Cerebellum (tissue), 4 donors: ENCODE measurements at places on chromosomes 4 and X.

- DNase-seq: peak; percentile 4
Measured at GRCh38 chr4:71487344-71487920, 148.6 kb downstream of the SLC4A4 start.

GRCh38 chr4:112361181-112361791 is 64.1 kb downstream of the ALPK1 start:
- no peak for DNase-seq

DNA sequence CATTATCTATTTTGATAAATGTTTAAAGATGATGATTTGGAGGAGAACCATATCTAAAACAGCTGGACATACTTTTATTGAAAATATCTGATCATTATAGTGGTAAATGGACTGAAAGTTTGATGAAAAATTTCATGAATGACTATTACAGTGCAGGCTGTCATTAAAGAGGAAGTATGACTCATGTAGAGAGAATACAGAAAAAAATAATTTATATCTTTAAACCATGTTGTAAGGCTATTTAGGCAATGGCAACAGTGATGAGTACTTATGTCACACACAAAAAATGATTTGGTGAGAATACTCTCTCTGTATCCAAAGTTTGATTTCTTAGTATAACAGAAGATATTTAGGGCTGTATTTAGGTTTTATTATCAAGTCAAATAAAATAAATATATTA is 3.9 kb upstream of the GLRB start:
- no peak for DNase-seq

- no peak for DNase-seq
Measured at GRCh38 chrX:44747317-44747716, 96.5 kb upstream of the DUSP21 start.

DNA sequence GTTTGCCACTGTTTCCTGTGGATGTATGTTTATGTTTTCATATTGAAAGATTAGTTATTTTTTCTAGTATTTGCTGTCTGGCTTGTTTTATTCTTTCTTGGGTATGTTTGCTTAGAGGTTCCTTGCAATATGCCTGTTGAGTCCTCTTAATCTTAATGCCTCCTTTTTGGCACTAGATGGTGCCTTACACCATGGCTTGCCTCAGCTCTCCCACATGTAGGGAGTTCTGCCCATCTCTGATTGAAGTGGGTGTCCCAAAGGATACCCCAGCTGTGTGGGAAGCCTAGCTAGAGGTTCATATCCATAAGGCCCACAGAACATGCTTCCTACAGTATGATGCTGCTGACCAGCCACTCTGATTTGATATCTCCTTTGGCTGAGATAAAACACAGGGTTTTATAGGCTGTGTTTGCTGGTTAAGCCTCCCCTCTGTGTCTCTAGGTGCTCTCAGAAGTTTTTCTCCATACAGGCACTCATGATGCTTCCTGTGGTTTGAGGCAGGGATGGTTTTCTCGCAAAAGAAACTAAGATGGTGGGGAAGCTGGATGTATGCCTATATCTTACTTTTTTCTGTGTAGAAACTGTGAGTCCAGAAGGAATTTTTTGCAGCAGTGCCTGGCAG is 162.4 kb downstream of the ASB9 start:
- no peak for DNase-seq

DNA sequence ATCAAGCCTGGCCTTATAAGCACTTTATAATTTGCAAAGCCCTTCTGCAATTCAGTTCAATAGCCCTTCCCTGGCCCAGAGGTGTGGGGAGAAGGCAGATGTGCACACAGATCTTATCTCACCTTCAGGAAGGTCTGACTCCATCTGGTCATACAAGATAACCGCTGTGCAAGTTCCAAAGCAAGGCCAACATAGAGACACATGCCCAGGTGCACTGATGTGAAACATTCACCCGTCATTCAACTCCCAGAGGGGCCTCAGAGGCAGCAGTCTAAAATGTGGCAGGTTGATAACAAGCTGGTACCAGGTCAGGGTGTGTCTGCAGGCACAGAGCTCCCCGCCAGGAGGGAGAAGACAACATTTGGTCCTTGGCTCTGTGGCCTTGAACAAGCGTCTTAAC is 10.9 kb upstream of the WFS1 start:
- no peak for DNase-seq

GRCh38 chr4:118774989-118775388 is 60.9 kb downstream of the SEC24D start:
- DNase-seq: no peak

- no peak for DNase-seq
Measured at GRCh38 chr4:124526331-124526730, 186.2 kb downstream of the ANKRD50 start.

DNA sequence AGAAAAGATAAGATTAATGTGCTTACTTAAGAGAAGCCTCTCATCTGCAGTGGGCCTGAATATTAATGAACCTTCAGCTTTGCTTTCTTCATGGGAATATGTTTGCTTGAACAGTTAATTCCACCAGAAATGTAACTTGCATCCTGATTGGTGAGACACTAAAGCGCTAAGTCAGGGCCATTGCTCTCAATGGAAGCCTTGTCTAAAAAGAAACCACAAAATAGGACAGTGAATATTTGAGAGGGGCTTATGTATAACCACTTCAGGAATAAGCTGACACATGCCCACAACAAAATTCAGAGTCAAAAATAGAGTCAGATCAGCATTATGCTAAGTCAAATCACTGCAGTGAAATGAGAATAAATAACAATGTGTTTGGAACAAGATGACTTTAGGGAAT is 1125.8 kb downstream of the STIM2 start:
- no peak for DNase-seq

DNA sequence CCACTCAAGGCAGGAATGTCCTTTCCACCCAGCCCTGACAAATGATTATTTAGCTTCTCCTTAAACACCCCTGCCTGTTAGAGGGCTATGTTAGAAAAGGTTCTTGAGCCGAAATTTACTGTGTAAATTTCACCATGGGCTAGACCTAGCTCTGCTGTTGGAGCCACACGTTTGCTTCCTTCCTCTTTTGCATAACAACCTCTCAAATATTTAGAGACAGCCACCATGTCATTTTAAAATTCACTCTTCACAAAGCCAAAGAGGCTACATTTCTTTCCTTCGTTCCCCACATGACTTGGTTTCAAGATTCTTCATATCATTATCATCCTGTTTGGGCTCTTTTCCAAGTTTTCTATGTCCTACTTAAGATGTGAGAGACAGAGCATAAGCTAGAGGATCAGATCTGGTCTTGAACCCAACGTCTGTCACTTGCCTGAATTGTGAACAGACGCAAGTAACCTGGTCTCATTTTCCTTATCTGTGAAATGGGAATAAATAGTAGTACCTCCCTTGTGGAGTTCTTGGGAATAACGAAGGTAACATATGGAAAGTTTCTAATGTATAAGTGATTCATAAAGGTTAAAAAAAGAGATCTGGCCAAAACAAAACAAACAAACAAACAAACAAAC is 6.7 kb downstream of the DOCK11 start:
- DNase-seq: no peak

GRCh38 chr4:104732766-104733165 is 238.1 kb upstream of the CXXC4 start:
- DNase-seq: no peak

- no peak for DNase-seq
Measured at GRCh38 chrX:41952102-41952501, 28.7 kb upstream of the CASK start.

- DNase-seq: no peak
Measured at GRCh38 chr4:22670956-22671355, 21.8 kb upstream of the GBA3 start.

DNA sequence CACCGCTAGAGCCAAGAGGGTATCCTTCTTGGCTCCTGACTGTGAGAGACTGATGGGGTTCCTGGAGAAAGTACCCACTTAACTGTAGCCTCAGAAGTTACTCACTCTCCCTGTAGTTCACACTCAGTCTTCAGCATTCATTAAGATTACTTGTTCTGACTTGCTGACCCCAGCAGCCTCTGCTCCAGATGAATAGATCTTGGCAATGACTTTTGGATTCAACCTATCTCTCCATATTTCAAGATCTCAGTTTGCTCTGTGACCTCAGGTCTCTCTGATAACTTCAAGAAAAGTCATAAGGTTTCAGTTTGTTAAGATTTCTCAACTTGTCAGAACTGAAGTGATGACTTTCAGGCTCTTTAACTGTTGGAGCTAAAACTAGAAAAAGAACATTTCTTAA is 825.6 kb downstream of the PCDH7 start:
- no peak for DNase-seq

DNA sequence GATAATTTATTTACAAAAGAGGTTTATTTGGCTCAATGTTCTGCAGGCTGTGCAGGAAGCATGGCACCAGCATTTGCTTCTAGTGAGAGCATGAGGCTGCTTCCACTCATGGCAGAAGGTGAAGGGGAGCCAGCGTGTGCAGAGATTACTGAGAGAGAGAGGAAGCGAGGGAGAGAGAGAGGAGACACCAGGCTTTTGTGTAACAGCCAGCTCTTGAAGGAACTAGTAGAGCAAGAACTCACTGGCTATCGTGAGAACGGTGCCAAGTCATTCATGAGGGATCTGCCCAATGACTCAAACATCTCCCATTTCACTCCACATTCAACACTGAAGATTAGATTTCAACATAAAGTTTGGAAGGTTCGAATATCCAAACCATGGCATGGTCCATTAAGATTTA is 12.7 kb downstream of the GUCY1A1 start:
- no peak for DNase-seq

- DNase-seq: no peak
Measured at GRCh38 chrX:134925551-134925950, 65.2 kb upstream of the SMIM10 start.

GRCh38 chrX:110396735-110397134 is 38.1 kb downstream of the RTL9 start:
- no peak for DNase-seq

DNA sequence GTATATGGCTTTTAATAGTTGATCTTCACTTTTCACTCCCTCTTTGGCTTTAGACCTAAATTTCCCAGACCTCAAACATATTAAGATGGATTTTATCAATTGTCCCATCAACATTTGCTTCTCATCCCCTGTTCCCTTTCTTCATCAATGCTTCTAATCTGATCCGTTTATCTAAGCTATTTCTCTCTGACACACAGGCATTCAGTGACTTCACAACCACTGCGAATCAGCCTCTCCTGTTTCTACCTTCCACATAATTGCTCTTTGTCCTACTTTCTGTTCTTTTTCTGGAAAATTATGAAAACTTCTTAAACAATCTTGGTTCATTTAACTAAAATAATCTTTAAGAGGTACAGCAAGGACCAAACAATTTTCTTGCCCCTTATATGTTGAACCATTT is 115.2 kb downstream of the GLRA3 start:
- no peak for DNase-seq

DNA sequence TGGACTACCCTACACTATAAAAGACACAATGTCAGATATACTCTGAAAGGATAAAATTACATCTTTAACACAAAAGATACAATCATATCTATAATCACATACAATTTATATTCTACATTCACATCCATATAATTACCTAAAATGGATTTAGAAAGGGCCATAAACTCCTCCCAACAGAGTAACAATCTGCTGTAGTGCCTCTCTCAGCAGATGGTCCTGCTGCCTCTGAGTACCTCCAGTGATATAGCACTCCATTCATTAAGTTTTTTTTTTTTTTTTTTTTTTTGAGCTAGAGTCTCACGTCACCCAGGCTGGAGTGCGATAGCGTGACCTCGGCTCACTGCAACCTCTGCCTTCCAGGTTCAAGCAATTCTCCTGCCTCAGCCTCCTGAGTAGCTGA is 7.4 kb downstream of the ANKRD37 start:
- peak; percentile 38 for DNase-seq

- DNase-seq: no peak
Measured at GRCh38 chr4:147465461-147465860, 15.4 kb upstream of the EDNRA start.

DNA sequence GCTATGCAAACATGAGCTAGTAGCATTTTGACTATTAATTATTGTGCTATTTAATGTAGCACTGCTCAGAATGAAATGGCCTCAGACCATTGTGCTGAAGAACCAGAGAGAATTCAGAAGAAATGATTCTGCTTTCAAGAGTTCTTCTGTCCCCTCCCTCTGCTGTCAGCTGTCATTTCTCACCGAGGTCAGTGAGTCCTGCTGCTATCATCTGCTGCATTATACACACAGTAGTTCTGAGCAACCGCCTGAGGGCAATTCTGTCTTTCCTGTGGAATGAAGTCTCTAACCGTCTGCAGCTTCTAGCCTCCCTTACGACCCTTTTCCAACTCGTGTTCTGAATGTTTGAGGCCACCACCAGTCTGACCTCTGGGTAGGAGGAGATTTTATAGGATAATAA is 249.4 kb downstream of the HNRNPD start:
- no peak for DNase-seq

DNA sequence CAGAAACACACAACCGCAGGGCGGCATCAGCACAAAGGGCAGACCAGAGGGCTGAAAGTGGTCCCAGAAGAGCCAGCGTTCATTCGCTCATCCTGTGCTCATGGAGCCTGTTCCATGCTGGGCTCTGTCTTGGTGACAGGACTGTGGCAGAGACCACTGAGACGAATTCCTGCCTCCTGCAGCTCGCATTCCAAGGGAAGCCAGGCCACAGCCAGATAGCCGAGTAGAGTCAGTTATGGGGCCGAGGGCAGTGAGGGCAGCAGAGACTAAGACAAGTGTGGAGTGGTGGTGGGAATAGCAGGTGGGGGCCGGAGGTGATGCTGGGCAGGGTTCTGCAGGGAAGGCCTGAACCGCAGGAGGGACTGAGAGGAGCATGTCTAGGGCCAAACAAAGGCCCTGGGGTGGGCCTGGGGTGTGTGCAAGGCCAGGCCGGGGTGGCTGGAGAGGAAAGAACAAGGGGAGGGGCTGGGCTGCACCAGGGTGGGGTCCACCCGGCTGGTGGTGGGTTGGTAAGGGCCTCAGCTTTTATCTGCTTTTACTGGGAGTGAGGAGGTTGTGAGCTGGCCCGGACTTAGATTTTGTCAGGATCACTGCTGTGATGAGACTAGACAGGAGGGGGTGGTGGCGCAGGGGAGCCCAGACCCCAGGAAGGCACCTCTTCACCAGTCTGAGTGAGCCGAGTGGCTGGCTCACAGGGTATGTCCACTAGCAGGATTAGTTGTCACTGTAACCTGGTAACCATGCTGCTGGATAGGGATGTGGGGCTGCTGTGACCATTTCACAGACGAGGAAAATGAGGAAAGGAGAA is 6.3 kb downstream of the PSAPL1 start:
- no peak for DNase-seq

DNA sequence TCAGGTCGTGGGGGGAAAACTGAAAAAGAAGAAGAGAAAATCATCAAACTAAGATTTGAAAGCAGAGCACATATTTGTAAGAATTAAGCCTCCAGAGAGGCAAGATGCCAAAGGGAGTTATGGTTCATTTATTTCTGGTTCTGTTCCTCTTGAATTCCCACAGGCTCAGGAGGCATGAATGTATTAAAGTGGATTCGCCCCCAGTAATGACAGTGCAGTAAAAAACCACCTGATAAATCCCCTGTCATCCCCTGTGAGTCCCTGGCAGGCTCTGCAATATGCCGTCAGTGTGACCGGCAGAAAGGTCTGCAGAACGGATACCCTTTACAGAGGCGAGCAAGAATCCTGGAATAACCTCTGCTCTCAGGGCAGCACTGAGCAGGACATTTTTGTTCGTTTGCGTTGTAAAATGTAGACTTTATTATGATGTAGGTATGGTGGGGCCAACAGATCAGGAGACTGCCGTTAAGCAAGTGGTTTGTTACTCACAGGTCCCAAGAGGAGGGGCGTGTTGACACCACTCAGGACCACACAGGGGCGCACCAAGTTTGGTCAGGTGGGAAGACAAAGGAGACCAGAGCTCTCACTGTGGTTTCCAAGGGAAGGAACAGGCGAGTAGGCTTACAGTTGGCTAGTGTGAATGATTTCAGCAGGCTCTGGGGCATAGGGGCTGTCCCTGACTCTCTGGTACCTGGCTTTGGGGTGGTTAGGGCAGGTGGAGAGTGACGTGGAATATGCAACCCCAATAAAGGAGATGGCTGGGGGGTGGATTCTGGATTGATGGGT is 75.3 kb downstream of the DHRSX start:
- DNase-seq: no peak
